ENCODE measurements at places on chromosomes 2 and 18.

- no peak for DNase-seq
Measured at GRCh38 chr2:20633794-20634506, 16.9 kb downstream of the HS1BP3 start.

DNA sequence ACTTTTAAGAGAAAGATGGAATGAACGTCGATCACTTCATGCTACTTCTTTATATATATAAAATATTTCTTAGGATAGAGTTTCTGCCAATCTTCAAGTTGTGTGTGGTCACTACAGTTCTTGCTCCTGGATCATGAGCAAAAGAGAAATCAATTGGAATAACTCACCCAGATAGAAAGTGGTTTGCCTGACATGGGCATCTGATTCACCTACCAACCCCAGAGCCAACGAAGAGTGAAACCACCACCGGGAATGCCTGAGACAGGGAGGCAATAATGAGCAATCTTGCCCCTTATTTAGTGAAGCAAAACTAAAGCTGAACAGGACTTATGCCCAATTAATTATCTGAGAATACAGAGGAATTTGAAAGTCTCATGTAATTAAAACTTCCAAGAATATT, 250.2 kb upstream of the REG3G start:
- DNase-seq = no peak

DNA sequence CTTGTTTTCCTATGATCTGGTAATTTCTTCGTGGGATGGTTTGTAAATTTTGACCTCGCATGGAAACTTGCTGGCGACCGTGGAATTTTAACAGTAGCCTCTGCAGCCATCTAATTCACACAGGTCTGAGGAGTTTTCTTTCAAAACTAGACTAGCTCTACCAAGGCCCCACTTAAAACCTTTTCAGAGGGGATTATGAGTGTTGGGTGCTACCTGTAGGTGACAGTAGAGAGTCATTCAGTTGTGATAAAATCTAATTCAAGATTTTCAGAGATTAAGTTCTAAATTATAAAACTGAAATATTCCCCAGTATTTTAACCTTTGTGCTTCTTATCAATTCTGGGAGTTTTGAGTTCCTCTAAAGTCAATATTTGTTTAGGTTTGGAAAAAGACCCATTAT, 31.0 kb downstream of the THSD7B start:
- no peak for DNase-seq

- DNase-seq = no peak
Measured at GRCh38 chr2:231183851-231184250, 14.6 kb upstream of the ARMC9 start.

DNA sequence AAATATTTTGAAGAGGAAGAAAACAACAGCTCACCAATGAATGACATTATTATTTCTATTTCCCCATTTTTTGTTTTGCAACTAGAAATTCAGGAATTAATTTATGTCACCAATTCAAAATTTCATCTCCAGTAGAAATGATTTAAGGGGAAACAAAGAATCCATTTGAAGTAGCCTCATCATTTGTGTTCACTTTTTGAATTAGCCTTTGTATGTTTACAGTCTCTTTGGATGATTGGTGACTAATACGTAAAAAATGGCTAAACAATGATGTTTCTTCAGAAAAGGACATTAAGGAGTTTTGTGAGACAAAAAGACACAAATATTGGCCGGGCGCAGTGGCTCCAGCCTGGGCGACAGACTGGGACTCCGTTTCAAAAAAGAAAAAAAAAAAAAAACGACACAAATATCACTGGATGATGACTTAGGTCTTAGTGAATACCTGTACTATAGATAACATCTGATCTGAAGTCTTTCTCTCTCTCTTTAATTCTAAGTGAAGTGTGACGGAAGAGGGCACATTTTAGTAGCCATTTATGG, 313.2 kb downstream of the PIK3C3 start:
- DNase-seq = no peak

GRCh38 chr18:50961974-50962373, 5.9 kb upstream of the ELAC1 start:
- no peak for DNase-seq

DNA sequence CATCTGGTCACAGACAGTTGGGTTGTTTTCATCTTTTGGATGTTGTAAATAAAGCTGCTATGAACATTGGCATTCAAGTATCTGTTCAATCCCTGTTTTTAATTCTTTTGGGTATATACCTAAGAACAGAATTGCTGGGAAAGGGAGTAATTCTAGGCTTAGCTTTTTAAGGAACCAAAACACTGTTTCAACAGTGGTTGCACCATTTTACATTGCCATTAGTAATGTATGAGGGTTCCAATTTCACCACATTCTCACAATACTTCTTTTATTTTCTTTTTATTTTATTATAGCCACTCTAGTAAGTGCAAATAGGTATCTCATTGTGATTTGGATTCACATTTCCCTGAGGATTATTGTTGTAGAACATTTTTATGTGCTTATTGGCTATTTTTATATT, 108.9 kb upstream of the GLS start:
- DNase-seq = no peak

- DNase-seq = no peak
Measured at GRCh38 chr2:154207288-154208047, 335.7 kb downstream of the GALNT13 start.

DNA sequence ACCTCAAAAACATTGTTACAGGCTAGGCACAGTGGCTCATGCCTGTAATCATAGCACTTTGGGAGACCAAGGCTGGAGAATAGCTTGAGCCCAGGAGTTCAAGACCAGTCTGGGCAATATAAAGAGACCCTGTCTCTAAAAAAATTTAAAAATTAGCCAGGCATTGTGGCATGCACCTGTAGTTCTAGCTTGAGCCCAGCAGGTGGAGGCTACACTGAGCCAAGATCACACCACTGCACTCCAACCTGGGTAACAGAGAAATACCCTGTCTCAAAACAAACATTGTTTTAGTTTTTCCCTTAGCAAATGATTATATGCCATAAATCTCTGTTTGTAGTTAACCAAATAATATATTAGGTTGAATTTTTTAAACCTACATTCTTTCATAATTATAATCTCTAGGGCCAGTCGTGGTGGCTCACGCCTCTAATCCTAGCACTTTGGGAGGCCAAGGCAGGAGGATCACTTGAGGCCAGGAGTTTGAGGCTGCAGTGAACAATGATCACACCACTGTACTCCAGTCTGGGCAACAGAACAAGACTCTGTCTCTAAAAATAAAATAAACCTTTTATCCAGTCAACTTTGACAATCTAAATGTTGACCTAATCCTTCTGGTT, 13.3 kb upstream of the CYP20A1 start:
- no peak for DNase-seq

DNA sequence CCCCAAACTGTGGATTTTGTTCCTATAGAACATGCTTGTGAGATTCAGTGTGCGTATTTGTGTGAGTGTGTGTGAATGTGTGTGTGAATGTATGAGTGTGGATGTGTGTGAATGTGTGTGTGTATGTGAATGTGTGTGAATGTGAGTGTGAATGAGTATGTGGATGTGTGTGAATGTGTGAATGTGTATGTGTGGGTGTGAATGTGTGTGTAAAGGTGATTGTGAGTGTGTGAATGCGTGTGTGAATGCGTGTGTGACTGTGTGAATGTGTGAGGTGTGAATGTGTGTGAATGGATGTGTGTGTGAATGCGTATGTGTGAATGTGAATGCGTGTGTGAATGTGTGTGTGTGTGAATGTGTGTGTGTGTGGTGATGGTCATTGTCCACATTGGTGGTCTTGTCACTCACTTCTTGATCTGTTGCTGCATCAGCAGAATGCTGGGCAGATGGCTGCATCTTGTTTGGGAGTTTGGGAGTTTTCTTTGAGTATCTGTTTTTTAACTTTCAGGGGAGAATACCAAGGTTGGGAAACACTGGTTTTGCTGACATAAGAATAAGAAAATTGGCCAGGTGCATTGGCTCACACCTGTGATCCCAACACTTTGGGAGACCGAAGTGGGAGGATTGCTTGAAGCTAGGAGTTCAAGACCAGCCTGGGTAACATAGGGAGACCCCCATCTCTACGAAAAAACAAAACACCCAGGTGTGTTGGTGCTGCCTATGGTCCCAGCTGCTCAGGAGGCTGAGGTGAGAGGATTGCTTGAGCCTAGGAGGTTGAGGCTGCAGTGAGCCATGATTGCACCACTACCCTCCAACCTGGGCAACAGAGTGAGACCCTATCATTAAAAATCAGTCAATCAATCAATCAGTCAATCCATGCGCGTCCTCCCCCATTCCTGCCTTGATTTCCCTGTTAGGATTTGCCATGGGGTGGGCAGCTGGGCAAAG, 18.2 kb downstream of the AGAP1 start:
- DNase-seq = no peak

DNA sequence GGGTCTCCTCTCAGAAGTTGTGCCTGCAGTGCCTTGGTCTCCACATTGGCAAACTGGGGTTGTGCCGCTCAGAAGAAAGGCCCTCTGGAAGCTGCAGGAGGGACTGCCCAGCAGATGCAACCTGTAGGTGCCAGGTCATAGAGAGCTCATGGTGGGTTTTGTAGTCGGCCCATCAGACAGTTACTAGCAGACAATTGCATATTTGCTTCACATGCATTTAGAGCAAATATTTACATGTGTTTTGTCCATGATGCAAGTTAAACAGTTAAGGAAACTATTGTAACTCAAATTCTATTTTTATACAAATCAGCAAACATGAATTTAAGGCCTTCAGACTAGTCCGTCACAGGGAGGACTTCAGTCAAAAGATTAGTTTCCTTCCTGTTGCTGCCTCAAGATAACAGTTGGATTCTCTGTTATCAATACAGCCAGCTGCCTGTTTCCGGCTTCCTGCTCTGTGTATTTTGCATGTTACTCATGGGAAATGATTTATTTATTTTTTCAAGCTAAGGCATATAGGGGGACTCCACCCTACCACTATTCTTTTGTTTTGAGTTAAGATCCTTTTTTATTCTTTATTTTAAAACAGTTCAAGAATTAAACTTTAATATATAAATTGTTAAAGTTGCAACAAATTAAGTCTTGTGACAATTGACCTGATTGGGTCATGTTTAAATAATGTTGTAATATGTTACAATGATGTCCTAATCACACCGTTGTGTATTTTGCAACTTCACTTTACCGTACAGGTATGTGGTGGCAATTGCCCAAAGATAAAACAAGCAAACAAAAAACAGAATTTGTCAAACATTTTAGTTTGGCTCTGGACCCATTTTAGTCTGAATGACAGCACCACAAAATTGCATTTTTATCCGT, 133.5 kb downstream of the SPTBN1 start:
- no peak for DNase-seq

DNA sequence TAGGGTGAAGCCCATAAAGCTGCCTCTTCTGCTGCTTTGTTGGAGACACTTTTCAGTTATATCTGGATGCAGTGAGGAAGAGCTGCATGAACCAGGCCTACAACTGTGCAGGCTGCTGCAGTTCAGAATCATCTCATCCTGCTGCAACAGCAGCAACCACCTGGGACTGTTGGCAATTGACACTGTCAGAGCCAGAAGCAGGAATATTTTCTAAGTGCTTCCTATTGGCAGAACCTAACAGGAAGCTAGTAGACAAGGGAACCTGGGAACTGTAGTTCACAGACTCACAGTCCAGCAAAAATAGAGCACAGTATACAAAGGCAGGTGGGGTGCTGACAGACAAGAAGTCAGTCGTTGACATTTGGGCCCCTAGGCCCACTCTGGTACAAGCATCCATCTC, 452.9 kb upstream of the SPRED2 start:
- no peak for DNase-seq

DNA sequence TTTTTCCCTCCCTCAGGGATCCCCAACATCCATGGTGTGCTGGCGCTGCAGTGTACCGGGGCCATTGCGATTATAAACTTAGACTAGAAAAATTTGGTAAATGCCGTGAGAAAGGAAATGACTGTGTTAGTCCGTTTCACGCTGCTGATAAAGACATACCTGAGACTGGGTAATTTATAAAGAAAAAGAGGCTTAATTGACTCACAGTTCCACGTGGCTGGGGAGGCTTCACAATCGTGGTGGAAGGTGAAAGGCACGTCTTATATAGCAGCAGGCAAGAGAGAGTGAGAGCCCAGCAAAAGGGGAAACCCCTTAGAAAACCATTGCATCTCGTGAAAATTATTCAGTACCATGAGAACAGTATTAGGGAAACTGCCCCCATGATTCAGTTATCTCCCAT, 44.3 kb downstream of the NTSR2 start:
- DNase-seq = no peak

DNA sequence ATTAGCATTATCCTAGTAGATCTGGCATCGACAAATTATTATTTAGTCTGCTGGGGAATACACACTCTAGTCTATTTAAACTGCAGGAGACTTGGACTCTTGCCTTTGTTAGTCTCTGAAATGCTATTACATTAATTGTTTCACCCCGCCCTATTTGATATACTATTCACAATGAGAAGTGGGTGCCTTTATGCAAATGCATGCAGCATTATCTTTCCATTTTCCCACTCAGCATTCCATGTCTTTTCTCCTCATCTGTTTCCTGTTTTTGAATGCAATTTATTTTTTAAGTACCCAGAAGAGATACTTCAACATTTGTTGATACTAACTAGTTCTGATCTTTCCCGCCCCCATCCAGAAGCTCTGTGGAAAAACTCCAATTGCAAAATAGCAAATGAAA, 395.3 kb upstream of the NXPH2 start:
- DNase-seq = no peak

- no peak for DNase-seq
Measured at GRCh38 chr2:69734035-69734611, 7.8 kb upstream of the ANXA4 start.

DNA sequence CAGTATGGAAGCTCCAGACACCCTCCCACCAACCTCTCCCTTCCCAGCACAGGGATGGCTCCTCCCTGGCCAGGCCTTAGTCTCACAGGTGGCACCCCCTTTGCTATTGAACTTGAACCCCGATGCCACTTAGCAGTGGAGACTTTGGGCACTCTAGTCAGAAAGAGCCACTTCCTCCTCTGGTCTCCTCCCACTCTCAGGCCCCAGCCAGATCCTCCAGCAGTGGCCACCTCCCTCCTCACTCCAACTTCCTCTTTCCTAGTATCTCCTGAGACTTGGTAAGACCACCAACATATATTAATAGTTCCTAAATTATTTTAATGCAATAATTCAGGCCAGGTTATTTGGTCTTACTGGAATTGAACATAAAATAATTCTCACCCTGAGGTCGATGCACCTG, 437.2 kb upstream of the ID2 start:
- DNase-seq = no peak

DNA sequence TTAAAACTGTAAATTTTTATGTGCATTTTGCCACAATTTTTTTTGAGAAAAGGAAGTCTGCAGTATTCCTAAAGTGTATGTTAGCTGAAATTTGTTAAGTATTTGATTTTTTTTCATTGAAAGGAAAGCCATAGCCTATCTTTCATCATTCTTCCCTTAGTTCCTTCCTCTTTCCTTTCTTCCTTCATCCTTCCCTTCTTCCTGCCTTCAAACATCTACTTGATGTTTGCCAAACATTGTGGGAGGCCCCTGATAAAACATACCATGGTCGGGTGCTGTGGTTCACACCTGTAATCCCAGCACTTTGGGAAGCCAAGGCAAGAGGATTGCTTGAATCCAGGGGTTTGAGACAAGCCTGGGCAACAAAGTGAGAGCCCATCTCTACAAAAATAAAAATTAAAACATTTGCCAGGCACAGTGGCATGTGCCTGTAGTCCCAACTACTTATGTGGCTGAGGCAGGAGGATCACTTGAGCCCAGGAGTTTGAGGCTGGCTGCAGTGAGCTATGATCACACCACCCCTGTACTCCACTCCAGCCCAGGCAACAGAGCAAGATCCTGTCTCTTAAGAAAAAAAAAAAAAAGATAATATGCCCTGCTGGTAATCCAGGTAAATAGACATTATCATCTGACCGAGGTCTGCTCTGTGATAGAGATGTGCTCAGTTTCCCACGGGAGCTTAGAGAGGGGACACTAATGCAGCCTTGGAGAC, 278.4 kb upstream of the STON1 start:
- DNase-seq = no peak

- DNase-seq = no peak
Measured at GRCh38 chr2:217182926-217183325, 323.1 kb upstream of the TNP1 start.

Measured in BJ (cell line).